Stimulated activated CD4-positive, alpha-beta T cell treated with anti-CD3 and anti-CD28 coated beads, Interleukin-12 subunit alpha, Interleukin-12 subunit beta, amount 100 ng/mL, for 4 hours (primary cell): ENCODE measurements at places on chromosomes 4 and X.

DNA sequence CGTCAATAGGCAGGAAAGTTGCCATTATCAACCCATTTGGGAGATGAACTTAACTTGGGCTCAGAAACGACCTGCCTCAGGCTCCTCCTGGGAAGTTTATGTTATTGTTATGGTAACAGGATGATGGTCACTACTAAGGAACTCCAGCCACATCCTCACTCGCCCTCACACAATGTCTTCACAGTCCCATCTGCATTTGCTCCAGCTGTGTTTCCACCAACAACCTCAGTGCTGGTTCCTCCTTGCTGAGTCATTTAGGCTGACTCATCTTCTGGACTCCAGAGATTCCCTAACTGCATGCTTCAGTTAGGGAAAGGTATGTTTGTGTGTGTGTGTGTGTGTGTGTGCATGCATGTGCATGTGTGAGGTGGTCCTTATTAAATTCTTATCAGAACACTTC lies 293.4 kb upstream of the BOD1L1 start:
- no peak for DNase-seq

DNA sequence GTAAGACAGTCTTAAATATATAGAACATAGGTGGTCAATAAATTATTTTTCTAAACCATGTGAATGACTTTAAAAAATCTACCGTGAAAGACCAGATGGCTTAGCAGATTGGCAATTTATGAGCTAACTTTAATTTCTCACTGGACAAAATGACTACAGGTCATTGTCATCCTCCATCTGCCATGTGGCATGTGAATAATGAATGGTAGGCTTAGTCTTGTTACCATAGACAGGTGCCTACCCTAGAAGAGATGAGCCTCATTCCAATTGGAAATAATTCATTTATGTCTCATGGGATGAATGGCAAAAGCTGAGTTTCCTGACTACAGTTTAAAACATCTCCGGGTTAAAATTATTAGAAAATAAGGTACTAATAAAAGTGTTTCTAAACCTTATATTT lies 1043.3 kb downstream of the FAT4 start:
- no peak for DNase-seq

GRCh38 chr4:68074397-68074796 lies 55.3 kb downstream of the TMPRSS11F start:
- no peak for DNase-seq

GRCh38 chr4:25590171-25590570 lies 65.5 kb upstream of the SLC34A2 start:
- no peak for DNase-seq

DNA sequence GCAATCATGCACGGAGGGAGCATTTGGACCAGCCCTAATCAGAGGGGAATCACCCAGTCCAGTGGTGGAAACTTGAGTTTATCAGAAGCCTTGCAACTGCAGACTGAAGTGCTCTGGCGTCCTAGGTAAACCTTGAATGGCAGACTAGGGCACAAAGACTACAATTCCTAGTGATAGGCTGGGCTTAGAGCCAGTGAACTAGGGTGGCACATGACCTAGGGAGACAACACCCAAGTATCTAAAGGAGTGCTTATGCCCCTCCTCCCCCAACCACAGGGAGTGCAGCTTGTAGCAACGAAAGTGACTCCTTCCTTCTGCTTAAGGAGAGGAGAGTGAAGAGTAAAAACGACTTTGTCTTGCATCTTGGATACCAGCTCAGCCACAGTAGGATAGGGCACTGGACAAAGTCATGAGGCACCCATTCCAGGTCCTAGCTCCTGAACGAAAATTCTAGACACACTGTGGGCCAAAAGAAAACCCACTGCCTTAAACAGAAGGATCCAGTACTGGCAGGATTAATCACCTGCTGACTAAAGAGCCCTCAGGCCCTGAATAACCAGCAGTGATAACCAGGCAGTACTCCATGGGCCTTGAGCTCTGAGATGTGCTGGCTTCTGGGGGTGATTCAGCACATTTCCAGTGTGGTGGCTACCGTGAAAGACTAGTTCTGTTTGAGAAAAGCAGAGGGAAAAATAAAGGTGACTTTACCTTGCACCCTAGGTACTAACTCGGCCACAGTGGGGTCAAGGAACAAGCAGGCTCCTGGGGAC lies 58.7 kb upstream of the STARD8 start:
- DNase-seq, result no peak

DNA sequence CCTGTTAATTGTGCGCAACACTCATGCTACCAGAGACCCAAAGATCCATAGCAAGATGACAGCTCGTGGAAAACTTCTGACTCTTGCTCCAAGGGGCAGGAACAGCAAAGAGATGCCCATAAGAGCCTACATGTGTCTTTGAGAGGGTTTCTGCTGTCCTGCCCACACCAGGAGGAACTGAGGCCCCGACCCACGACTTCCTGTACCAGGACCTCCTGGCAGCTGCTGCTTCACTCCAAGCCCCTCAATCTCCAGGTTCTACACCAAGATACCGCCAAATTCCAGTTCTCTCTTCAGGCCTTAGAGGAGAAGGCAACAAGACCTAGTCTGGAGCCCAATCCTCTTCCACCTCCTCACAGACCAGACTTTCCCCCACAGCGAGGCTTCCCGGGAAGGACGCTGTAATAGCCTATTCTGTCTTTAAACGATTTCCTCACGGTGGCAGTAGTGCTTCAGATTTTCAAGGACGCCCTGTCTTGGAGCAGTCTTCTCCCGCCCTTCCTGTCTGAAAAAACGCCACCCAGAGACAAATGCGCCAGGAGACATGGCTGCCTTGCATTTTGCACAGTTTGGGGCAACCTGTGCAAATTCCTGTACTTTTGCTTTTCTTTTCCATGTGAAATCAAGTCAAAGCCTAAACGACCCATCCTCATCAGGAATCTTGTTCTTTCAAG lies 230.2 kb upstream of the STK26 start:
- DNase-seq, result no peak

DNA sequence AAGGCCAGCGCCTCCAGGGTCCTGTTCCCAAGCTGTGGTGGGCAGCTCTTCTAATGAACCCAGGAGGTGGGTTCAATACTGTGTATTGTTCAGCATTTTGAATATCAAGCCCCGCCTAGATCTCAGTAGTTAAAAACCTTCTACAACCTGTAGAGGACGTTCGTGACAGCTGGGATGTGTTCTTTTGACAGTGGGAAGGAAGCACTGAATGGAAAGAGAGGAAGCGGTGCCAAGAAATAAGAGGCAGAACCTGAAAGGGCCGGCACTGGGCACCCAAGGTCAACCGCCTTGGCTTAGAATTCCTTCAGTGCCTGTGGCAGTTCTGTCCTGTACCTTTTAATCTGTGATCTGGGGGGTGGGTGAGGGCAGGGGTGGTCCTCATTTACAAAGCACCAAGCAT lies 73.1 kb downstream of the CC2D2A start:
- DNase-seq, result no peak

GRCh38 chr4:172998527-172999469 lies 169.8 kb upstream of the GALNT7 start:
- no peak for DNase-seq

DNA sequence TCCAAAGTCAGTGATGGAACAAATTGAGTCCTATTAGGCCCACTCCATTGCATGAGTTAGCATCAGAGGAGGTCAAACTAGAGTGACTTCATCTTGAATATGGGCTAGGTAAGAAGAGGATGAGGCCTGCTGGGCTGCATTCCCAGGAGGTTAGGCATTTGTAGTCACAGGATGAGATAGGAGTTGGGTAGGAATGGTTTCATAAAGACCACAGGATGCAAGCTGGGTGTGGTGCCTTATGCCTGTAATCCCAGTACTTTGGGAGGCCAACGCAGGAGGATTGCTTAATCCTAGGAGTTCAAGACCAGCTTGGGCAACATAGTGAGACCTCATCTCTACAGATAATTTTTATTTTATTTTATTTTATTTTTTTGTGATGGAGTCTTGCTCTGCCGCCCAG lies 26.8 kb downstream of the PDGFRA start:
- DNase-seq, result no peak

DNA sequence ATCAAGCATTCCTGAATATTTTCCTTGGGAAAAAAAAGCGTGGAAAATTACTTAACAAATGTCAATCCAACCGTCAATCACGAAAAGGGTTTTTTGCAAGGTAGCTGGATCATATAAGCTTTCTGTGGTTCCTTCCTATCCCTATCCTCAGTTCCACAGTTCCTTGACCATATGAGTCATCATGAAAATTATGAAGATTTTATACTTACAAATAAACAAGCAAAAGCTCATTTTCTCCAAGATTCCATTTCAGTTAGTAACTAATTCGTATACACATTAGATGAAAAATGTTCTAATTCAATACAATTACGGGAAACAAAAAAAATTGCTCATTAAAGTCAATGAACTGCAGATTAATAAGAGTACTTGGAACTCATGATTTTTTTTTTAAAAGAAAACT lies 228.8 kb downstream of the NSUN7 start:
- no peak for DNase-seq

GRCh38 chrX:69424161-69424560 lies 80.0 kb upstream of the NALF2 start:
- DNase-seq, result no peak
